ENCODE measurements at places on chromosomes 2 and 18.

GRCh38 chr18:36378205-36378604, 80.7 kb downstream of the FHOD3 start:
- no peak for DNase-seq

DNA sequence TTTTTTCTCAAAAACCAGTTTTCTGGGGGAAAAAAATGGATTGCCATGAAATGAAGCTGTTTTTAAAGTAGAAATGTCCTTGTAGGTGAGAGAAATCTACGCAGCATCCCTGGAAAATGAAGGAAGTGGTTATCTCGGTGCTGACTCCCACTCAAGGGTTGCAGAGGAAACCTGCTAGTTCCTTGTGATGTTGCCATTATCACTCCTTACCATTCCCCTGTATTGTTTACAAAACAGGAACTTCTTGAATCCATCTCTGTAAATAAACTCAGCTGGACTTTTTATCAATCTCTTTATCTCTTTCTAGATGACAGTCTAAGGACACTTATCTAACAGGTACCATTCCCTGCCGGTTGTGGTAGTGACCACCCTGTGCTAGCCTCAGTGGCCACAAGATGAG, 61.2 kb downstream of the FEZ2 start:
- no peak for DNase-seq

- DNase-seq, result no peak
These were observed 132.4 kb downstream of the ZAP70 start for GRCh38 chr2:97845818-97846217.

DNA sequence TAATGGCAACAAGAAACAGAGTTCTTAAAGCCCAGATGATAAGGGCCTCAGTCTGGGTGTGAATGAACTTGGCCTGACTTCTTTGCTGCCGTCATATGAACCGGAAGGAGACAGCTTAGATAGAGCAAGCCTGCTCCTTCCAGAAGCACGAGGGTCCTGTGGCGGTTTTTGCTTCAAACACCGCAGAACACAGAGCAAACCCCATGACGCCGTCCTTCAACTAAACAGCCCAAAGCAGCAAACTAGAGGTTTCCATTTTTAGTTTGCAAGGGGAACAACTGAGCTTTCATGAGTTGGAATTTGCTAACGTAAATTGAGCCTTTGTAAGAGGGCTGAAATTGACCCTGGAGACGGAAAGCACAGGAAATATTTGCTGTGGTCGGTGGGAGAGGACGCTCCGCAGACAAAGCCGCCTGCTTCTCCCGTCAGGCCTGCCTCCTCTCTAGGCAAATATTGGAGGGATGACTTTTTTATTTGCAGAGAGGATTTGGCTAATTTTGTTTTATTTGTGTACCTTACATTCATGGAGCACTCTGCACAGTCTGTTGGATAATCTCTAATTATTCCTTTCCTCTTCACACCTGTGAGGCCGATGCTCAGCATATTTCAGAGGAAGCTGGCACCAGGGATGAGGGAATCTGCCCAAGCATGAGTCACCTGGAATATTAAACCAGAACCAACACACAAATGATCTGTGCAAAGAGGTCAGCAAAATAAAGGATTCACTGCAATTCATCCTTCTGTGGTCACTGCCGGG, 134.0 kb upstream of the NCK2 start:
- no peak for DNase-seq

DNA sequence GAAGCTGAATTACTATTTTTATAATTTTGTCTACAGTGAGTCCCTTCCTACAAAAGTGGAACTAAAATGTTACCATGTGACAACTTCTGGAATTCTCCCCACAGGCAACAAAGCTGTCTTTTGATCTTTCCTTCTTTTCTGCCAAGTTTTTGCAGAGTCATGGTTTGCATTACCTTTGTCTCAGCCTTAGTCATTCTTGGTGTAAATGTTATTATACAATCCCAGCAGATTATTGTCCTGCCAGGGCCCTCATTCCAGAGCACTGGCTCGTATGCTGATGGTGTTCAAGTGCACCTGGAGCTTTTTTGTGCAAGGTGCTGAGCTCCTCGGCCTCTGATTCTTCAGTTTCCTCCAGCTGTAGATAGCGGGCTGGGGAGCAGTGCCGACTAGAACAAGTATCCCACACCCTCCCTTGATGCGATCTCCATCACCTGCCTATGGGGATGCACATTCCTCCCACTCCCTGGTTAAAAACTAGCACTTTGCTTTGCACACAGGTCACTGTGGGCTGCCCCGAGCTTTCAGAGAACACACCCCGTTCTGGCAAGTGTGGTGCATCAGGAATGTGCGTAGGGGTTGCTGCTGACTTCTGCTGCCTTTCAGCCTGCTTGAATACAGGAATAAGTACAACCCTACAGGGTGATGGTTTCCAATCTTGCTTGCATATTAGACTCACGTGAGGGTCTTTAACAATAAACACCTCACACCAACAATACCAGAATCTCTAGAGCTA, 263.6 kb downstream of the RNF144A start:
- no peak for DNase-seq

- no peak for DNase-seq
These were observed 96.4 kb downstream of the DHRS9 start for GRCh38 chr2:169165791-169166190.
